ENCODE measurements at places on chromosomes 5 and 9. TPM values are rescaled to one million over a fixed set of nuclear protein-coding genes. Genes with fewer than 3 reads are reported as not detected.

GRCh38 chr9:21251190-21251589, 11.4 kb upstream of the IFNA14 start:
- DNase-seq, result no peak

DNA sequence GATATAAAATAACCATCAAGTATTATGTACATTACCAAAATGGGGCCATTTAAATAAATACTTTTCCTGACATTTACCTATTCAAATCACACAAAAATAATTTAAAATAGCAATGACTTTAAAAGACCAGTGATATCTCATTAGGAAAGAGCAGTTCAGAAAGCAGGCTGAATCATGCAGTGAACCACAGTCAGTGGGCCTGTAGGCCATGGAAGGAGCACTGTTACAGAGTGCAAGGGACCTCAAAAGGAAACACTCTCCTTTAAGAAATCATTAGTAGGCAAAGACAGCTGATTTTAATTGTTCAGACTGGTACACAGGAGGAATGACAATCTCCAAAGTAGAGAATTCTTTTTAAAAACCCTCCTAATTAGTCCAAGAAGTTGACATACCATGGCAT, 283.5 kb upstream of the EFNA5 start:
- DNase-seq, result no peak

DNA sequence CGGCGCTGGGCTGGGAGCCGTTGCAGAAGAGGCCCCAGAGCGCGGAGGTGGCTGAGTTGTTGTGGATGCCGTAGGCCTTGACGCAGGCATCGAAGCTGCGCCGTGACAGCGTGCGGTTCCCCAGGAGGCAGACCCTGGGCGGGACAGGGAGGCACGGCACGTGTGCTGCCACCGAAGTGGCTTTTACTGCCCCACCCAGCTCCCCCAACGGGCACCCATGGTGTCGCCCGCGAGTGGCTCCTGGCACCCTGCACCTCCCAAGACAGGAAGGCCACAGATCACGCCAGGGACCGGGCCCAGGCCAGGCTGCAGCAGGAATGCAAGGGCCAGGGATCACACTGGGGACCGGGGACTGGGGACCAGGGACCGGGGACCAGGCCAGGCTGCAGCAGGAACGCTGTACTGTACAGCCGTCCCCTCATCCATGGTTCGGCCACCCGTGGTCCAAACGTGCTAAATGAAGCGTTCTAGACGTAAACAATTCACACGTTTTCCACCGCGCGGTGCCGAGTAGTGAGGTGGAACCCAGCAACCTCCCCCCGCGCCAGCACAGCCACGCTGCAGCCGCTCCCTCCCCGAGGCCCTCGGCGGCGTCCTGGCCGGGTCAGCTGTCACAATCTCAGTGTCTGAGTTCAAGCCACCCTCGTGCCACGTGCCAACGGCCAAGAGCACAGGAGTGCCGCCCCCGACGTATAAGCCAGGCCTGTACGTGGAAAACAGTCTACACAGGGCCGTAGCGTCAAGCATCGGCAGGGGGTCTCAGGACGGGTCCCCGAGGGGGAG, 27.8 kb downstream of the SLC12A7 start:
- DNase-seq, result no peak

Gene PCDHGA3
- 1.6 TPM for polyA plus RNA-seq

Gene MYO10
- 44.6 TPM for polyA plus RNA-seq

DNA sequence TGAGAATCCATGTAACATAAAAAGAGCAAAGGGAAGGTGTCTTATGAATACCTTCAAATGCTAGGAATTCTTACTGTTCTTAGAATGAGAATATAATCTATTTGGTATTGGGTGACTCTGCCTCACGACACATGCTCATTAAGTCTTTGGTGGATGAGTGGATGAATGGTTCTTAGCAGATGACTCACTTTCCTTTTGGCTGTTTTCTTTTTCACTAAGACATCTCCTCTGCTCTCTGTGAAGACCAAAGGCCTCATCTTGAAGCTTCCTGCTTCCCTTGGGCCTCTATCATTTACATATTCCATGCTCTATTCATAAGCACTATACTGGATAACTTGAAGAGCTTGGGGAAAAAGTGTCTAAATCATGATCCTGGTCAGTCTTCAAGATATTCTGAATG, 468.1 kb downstream of the SPATA31D1 start:
- DNase-seq, result no peak

Gene MOB3B
- polyA plus RNA-seq, result 22.0 TPM

DNA sequence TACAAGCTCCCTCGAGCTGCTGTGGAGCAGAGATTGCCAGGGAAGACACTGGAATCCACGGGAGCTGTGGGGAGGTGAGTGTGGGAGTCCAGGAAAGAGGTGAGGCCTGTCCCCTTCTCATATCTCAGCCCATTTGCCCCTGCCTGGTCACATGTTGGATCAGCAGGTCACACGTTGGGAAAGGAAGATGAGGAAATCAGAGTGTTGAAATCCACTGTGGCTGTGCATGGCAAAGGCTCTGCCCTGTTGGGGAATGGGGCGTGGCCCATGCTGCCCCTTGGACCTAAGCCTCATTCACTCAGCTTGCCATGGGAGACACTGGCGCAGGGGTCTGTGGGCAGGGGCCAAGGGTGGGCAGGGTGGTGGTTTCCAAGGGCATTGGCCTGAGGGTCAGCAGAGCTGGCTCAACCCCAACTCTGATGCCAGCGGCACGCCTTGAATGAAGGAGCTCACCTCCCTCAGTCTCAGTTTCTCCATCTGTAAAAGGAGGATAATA, 85.4 kb upstream of the CPEB4 start:
- no peak for DNase-seq

Gene CDC25C
- 8.2 TPM for polyA plus RNA-seq

Gene ACTBL2
- not detected for polyA plus RNA-seq

GRCh38 chr5:59485107-59485506, 408.4 kb downstream of the PDE4D start:
- DNase-seq, result no peak

DNA sequence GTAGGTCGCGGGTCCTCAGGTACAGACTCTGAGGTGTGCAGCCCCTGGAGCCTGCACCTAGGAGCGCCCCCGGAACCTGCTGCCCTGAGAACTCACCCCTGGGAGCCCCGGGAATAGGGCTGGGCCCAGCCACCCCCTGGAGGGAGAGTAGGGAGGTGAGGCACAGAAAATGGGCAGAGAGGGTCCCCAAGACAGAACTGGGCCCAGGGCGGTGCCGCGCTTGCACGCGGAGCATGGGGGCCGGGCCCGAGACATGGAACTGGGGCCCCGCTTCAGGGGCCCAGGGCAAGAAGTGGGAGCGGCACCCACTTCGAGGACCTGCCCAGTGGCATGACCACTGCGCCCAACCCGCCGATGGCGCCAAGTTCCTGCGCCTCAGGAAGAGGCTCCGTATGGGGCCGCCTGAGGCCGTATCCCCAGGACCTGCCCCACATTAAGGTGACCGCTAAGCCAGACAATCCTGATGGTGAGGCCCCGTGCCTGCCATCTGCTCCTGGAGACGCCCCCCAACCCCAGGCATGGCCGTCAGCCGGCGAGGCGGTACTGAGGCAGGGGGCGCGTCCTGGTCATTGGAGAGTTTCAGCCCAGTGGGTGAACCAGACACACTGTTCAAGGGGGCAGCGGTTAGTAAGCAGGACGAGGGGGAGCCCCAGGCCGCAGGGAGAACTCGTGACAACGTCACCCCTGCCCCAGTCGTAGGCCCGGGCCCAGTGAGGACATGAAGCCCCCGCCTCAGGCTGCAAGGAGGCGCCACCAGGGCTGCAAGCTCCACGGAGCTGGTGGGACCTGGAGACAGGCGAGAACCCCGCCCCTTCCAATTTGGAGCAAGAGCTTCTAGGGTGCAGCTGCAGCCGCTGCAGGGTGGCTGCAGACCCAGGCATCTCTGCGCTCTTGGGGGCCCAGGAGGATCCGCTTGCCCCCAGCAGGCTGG, 89.5 kb upstream of the PUM3 start:
- DNase-seq, result no peak

DNA sequence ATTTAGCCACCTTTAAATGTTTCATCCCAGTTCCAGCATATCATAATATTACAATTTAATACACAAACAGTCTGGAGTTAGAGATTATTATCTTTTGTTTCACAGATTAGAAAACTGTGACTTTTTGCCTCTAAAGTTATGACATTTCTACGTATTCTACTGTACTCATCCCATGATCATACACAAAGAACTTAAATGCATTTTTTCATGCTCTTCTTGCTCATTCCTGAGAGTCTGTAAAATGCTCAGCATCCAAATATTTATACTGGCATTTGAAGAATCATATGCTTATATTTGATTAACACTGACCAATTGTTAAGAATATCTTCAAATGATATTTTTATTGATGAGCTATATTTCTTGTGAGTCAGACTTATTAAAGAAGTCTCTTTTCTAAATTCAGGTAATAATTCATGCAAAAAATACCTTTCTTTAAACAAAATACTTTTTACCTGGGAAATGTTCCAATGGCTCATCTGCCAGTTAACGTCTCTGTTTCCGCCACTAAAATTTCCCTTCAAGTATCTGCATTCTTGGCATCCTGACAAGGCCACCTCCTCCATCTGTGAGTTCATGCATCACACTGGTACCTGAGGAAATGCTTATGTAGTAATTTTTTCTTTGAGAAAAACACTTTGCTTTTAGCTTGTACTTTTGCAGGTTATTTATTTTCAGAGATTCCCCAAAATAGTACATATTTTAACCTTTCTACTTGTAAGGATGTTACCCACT, 139.6 kb upstream of the RASA1 start:
- no peak for DNase-seq

- no peak for DNase-seq
These were observed 49.3 kb downstream of the SPRY4 start for GRCh38 chr5:142275496-142275895.

DNA sequence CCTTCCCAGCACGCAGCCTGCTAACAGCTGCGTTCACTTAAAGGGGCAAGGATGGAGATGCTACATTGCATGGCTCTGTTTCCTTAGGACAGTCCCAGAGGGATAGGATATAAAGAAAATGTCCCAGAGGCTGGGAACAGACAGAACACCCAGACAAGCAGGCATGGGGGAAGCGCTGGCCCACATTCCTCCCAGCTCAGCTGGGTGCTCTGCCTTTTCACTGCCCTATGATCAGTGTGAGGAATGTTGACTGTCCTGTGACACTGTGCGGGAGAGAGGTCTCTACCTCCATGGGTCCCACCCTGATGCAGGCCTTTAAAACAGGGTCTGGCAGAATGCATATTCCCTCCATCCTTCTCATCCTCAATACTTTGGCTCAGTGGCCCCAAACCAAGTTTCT, 459.4 kb upstream of the DMAC1 start:
- no peak for DNase-seq

DNA sequence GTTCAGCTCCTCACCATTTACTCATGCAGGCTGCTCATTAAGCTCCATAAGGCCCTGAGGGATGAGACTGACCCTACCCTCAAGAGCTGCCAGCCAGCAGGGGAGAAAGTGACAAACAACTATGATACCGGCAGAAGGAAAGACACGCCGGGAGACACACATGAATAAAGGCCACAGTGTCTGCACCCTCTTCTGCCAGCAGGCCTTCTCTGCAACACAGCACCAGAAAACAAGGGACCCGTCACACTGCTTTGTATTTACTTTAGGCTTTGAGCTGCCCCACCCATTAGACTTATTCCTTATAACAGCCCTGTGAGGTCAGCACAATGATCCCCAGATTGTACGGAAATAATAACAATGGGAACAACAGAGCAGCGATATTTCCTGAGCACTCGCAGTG, 7.2 kb downstream of the GABBR2 start:
- no peak for DNase-seq

Gene PCDHB14
- polyA plus RNA-seq, result 9.5 TPM

Gene BTNL9
- 5.6 TPM for polyA plus RNA-seq

- no peak for DNase-seq
These were observed 103.0 kb upstream of the CTSL start for GRCh38 chr9:87622923-87623322.

GRCh38 chr5:9869616-9870288, 239.6 kb upstream of the TAS2R1 start:
- no peak for DNase-seq

Gene BAAT
- 0.68 TPM for polyA plus RNA-seq

Gene FAM221B
- 0.60 TPM for polyA plus RNA-seq

Measured in left renal cortex interstitium (tissue), 4 donors.